Stimulated activated CD8-positive, alpha-beta memory T cell treated with anti-CD3 and anti-CD28 coated beads, Interleukin-7, amount 100 ng/mL, for 24 hours (primary cell): ENCODE measurements at places on chromosomes 12 and 14.

- DNase-seq, result no peak
Measured at GRCh38 chr12:23954332-23954731, 4.9 kb upstream of the SOX5 start.

GRCh38 chr12:5796171-5796958 is 148.7 kb downstream of the ANO2 start:
- DNase-seq, result peak; percentile 3

DNA sequence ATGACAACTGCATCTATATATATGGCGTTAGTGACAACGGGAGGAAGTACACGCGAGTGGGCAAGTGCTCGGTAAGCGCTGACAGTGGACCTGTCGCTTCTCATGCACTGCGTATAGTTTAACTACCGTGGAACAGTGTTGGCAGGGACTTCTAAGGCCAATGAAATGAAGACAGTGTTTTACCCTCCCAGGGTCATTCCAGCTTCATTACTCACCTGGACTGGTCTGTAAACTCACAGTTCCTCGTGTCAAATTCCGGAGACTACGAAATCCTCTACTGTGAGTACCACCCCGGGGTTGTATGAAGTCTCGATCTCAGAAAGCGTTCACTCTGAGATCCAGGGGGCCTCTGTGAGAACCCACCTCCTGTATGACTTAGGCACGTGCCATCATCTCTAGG is 129.2 kb upstream of the EVL start:
- no peak for DNase-seq

- DNase-seq, result no peak
Measured at GRCh38 chr14:81440041-81440440, 39.9 kb upstream of the STON2 start.

- no peak for DNase-seq
Measured at GRCh38 chr14:68561531-68562007, 231.3 kb downstream of the ZFP36L1 start.

DNA sequence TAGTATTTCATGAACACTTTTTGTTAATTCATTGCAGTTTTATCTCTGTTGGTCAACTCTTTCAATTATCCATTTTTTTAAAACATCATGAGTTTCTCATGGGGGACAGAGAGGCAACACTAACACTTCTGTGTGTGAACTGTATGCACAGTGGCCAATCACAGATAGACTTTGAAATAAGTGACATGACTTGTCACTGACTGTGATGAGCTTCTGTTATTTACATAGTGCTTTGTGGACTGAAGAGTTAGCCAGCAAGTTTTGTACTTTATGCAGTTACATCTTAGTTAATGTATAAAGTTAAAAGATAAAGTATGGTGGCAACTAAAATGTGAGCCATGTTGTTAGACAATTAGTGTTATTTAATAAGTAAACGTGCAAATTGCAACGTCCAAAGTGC is 16.1 kb downstream of the FERMT2 start:
- DNase-seq, result no peak

DNA sequence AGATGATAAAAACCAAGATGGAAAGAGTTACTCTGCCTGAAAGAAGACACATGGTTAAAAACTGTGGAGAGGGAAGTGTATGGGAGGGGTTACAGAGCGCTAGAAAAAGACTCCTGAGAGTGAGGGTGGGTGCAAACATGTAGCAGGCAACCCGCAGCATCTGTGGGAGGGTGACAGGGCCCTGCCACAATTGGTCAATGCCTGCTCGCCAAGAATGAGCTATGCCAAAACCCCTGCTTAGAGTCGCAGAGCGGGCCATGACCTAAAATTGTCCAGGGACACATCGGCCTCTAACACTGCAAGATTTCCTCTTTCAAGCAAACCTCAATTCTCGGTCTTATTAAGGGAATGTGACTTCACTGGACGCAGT is 700 bp downstream of the PRKAG1 start:
- DNase-seq, result no peak

DNA sequence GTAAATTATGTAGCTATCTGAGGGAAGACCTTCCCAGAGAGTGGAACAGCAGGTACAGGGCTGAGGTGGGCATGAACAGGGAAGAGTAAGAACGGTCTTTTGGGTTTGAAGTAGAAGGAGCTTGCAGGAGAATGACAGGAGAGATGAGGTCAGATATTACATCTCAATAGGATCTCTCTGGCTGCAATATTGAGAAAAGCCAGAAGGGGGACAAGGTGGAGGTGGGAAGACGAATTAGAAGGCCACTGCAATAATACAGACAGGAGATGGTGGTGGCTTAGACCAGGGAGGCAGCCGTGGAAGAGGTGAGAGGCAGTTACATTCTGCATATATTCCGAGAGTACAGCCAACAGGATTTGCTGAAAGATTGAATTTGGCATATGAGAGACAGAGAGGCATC is 310.2 kb downstream of the APAF1 start:
- DNase-seq, result no peak

GRCh38 chr12:100895192-100895591 is 100.6 kb downstream of the ANO4 start:
- no peak for DNase-seq

DNA sequence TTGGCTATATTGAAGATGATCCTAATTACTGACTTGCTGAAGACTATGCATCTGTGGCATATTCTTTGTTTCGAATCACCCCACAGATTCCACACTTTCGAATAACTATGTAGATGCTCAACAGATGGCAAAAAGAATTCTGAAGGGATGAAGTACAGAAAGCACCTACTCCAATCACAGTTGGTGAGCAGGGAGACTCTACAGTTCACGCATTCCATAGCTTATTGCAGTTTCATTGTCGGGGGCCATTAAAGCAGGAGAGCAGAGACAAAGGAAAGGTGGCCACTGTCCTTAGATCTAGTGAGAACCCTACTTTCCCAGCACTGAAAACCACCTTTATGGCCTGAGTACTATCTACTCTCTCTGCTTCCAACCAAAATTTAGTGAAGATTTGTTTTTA is 191.9 kb downstream of the STXBP6 start:
- no peak for DNase-seq

DNA sequence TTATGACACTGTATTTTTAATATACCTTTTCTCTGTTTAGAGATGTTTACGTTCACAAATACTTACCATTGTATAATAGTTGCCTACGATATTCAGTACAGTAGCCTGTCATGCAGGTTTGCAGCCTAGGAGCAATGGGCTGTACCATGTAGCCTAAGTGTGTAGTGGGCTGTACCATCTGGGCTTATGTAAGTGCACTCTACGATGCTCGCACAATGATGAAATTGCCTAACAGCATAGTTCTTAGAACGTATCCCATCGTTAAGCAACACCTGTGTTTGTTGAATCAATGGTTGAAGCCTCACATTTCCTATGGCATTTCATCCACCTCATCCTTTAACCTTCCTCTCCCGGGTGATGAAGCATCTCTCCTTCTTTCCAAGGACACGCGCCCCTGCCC is 12.5 kb upstream of the EML1 start:
- DNase-seq, result no peak

- DNase-seq, result no peak
Measured at GRCh38 chr14:39681782-39682399, 249.7 kb upstream of the FBXO33 start.

DNA sequence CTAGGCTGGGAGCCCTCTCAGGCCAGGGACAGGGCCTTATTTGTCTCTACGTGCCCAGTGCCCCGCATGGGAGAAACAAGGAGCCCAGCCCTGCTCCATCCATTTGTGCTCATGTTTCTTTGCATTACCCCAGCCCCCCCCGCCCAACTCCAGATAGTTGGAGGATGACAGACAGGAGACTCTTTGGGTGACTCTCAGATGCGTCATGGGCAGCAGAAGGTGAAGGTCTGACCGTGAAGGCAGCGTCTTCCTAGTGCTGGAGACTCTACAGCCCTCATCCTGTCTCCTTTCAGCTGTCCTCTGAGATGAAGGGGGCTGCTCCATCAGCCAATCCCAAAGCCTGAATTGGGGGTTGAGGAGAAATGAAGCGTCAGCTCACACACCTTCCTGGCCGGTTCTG is 283 bp upstream of the PSMB11 start:
- no peak for DNase-seq

- DNase-seq, result no peak
Measured at GRCh38 chr12:50099302-50100008, 4.4 kb upstream of the GPD1 start.

DNA sequence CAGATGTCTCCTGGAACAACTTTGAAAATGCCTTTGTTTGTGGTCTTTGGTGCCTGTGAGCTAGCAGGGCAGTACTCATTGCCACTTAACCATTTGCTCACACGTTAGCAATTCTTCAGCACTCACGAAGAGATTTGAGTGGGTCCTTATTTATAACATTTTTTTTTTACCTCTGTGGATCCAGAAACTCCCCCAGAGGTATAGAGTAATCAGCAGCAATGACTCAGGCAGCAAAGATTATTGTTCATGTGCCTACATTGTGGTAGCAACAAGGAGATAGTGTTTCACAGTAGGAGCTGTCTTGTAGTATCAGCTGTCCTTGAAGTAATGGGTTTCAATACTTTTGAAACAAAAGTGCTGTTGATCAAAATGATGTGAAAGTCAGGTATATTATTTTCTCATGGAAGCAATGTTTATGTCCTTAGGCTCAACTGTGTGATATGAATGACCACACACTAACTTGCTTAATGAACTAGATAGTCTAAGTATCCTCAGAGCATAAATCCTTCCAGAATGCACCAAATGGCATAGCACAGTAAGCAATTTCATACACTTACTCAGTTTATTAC is 304.1 kb downstream of the EGLN3 start:
- no peak for DNase-seq

DNA sequence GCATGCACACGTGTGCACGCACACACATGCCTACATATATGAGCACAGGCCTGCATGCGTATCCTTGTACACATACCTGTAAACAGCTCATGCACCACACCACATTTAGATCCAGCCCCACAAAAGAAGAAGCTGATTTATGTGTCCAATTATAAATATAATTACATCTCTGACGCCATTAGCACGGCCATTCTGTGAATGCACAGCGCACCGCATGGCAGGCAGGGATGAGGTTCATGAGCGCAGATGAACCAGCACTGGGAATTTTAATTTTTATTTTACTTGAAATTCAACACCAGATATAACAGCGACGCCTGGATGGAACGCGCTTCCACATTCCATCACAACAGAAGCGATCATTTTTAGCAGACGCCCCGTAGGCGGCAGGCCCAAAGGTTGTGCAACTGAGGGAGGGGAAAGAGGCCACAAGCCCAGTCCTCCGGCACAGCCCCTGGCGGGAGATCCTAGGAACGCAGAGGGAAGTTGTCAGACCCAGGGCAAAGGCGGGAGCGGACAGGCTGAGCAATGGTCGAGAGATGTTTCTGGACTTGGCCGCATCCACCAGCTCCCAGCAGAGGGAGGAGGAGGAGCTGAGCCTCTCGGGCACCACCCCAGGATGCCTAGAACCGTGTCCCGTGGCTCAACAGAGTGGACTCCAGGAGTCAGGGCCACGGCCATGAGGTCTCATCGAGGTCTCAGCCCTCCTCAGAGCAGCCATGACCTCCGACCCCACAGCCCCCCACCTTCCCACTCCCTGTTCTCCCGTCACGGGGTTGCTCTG is 37.9 kb upstream of the GALNT9 start:
- no peak for DNase-seq

- no peak for DNase-seq
Measured at GRCh38 chr12:58766513-58766870, 153.8 kb downstream of the LRIG3 start.

DNA sequence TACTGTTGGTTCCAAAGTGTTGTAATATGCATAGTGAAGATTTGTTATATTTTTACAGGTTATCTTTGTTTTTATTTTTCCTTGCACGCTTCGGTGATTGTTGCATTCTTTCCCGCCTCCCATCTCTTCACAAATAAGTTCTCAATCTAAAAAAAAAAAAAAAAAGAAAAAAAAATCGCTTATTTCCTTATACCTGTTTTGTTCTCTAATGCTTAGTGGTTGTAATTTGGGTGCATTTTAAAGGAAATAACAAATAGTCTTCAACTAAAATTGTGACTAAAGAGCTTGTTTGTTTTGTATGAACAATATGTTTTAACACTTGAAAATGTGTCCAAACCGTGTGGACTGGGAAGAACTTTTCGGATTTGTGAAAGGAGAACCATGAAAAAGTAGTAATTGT is 1.5 kb downstream of the CAND1 start:
- DNase-seq, result no peak

DNA sequence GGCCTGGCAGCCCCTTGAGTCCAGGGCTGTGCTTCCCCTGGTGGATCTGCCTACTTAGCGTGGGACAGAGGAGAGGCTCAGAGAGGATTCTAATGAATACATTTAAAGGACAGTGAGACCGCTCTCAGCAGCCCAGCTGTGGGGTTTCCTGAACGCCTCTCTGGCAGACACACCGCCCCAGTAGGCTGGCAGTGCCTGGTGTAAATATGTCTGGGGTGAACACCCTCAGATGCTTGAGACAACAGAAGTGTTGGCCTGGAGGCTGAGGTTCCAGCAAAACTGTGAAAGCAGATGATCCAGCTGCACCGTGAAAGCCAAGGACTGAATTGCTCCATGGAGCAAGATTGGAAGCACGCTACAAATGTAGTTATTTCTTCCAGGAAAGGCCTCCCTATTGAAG is 55.1 kb downstream of the LRRC74A start:
- no peak for DNase-seq

DNA sequence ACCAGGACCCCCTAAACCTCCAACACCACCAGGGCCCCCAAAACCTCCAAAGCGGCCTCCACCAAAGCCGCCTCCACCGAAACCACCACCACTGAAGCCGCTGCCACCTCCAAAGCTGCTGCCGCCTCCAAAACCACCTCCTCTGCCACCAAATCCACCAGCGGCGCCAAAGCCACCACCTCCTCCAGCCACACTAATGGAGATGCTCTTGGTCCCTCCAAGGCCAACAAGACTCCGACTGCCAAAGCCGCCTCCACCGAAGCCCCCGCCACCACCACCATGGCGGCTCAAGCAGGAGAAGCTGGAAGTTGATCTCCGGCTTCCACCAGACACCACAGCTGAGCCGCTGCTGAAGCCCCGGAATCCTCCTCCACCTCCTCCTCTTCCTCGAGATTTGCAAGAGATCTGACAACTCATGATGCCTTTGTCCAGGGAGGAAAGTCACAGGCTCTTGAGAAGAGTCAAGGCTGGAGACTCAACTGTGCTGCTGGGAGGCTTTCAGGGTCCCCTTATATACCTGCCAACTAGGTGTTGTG is at the start of gene KRT2:
Gene KRT2 (minus strand): TSS at position 486 of the 536 bp plus-strand sequence. CDS start 69 bp downstream, at position 417.
- no peak for DNase-seq

DNA sequence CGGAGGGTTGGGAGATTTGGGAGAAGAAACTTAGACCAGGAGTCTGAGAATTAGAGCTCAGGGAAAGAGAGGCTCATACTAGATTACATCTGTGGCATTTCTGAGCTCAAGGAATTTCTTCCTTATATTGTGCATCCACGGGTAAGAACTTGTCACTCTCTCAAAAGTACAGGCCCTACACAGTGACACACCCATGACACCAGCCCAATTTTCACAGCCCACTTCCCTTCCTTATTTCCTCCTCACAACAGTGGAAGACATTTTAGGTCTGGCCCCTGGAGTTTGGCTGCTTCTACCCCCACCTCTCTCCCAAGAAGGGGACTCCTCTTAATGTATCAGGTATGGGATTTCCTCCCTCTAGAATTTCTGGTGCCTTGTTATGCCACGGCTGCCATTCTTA is 9.2 kb upstream of the ZNF385A start:
- DNase-seq, result no peak
